HEK293T (cell line): ENCODE measurements at places on chromosomes 1 and 21.

DNA sequence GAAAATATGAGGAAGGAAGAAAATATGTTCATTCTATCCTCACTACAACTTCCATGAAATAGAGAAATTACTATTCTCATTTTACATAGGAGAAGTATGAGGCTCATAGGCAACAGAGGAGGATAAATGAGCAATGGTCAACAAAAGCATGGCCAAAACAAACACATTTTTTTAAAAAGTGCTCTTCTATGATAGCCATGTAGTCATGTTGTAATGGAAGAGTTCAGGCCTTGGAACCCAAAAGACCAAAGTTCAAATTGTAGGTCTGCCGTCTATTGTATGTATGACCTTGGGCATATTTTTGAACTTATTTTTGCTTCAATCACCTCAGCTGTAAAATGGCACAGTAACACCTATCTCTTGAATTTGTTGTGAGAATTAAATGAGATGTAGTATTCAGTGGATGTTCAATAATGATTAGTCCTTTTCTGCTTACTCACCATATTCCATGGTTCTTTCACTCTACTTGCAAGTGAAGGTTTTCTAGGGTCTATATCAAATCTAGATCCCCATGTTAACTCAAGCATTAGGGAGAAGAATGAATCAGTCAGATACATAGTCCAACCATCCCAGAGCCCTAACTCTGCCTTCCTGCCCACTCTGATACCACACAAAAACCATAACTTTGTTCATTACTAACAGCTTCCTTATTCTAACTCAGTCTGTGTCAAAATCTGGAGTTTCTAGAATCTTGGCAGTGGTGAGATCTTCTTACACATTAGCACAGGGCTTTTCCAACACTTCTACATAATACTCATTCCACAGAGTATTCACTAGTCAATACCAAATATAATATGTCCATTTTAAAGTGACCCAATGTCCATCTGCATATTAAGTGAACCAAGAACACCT is 353.2 kb downstream of the PLPP3 start:
- DNase-seq, result no peak

DNA sequence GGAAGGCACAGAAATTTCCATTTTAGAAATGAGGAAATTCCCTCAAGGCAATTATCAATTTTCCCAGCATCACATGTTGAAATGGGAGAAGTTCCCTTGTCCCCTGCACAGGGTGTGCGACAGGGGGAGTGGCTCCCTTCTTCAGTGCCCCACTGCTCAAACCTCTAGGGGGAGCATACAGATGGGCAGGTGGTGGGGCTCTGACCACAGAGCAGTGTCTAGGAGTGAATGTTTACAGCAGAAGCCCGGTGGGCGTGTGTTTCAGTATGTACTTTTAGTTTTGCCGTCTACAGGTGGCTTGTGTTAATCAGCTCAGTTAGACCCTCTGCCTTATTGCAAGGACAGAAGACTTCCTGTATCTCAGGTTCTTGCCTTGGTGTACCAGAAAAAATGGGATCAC is 493.7 kb upstream of the PLXNA2 start:
- no peak for DNase-seq

GRCh38 chr1:66354311-66355201 is 179.4 kb upstream of the SGIP1 start:
- DNase-seq, result no peak

- no peak for DNase-seq
Measured at GRCh38 chr1:37930246-37931101, 16.4 kb downstream of the INPP5B start.

GRCh38 chr1:168005529-168005928 is 68.7 kb upstream of the MPC2 start:
- no peak for DNase-seq

DNA sequence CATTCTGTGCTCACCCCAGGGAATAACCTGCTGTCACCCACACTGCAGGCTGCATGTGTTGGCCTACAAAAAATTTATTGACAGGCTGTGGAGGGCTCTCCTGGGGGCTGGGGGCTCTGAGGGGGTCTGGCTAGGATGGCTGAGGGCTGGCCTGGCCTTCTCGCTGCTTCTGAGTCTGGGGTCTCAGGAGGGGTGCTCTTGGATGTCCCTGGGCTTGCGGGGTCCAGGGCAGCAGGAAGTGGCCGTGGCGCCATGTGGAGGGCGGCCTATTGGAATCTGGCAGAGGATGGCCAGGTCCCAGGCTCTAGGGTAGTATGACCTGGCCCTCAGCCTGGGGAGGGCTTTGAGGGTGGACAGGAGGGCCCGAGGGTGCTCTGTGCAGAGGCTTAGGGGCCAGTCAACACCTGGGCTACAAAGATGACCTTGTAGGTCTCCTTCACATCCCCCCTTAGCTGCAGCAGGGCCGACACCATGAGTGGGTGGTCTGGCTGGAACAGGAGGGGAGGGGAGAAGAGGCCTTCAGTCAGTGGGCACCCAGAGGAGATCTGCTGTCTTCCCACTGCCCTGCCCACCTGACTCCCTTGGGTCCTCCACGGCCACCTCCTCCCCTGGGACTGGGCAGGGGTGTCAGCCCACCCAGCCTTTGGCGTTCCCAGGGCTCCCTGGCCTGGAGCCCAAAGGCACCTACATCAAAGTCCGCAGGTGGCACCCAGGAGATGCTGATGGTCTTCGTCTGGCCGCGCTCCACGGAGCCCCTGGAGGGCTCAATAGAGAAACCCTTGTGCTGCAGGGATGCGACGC is 3.0 kb upstream of the TMEM52 start:
- no peak for DNase-seq

GRCh38 chr1:92470216-92470615 is 16.5 kb downstream of the GFI1 start:
- DNase-seq, result no peak

- DNase-seq, result no peak
Measured at GRCh38 chr1:26535201-26535600, 5.6 kb downstream of the RPS6KA1 start.

DNA sequence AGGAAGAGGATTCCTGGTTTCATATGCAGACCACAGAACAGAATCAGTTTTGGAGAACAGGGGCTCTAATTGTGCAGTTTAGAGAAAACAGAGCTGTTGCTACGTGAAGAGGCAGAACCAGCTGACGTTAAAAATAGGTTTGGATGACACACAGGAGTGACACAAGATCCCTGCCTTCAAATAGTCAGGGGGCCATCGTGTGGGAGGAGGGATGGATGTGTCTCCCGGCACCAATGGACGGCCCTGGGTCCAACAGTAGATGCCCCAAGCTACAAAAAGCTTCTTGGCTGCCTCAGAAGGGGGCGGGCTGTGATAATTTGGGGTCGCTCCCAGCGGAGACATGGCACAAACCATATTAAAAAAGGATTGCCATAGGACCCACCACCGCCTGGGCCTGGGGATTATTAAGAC is 87.8 kb downstream of the MRPL37 start:
- no peak for DNase-seq

- DNase-seq, result no peak
Measured at GRCh38 chr1:98888869-98889268, 115.8 kb downstream of the PLPPR5 start.

- DNase-seq, result no peak
Measured at GRCh38 chr21:31526040-31526439, 133.5 kb upstream of the SOD1 start.

DNA sequence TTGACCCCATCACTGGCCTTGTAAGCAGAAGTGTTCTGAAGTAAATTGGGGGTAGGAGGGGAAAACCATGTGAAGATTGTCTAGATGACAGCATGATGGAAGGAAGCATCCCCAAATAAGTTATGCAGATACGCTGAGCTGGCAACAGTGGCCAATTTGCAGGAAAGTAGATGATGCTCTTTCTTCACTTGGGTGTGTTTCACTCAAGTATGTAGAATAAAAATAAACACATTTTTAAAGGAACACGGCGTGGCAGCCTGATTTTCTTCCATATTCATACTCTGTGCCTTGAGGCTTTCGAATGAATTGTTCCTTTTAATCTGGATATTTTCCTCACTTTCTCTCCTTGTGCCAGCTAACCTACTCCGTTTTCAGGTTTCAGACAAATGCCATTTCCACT is 295.5 kb upstream of the DPYD start:
- DNase-seq, result no peak

GRCh38 chr21:42258150-42258884 is 39.4 kb downstream of the ABCG1 start:
- DNase-seq, result peak; percentile 91

- no peak for DNase-seq
Measured at GRCh38 chr1:17742583-17742982, 12.6 kb upstream of the ACTL8 start.

DNA sequence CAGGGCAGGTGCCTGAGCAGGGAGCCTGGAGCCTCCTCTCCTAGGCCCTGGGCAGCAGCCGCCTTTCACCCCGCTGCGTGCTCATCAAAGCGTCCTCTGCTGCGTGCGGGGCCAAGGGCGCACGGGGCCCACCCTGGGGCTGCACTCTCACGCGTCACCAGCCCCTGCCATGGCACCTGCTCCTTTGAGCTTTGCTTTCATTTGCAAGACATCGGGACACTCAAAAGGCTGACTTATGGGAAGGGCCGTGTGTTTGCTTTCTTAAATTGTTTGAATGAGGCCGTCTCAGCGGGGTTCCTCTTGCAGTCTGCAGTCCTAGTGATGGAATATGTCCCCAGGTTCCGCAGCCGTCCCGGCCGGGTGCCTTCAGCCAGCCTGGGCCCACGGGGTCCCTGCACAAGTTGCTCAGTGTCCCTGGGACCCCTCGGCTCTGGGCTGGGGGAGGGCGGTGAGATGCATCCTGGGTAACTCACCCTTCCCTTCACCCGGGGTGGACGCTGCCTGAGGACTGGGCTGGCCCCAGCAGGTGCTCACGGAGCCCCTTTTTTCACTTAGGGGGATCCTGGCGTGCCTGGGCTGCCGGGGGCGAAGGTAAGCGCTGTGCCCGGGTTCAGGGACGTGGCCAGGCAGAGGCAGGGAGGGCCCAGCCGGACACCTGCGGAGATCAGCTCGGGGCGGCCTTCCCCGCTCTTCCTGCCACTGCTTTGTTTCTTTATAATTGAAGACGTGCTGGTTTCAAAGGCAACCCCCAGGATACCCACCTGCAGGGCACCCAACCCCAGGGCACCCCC is 53.1 kb downstream of the SLC19A1 start:
- DNase-seq, result peak; percentile 48

DNA sequence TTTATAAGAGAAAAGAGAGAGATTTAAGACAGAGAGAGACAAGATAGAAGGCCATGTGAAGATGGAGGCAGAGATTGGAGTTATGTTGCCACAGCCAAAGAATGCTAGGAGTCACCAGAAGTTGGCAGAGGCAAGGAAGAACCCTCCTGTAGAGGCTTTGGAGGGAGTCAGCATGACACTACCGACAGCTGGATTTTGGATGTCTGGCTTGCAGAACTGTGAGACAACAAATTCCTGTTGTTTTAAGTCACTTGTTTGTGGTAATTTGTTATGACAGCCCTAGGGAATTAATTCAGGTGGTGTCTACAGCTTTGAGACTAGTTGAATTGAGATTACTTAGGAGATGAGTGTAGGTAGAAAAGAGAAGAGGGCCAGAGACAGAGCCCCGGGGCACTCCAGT is 158.5 kb downstream of the DNM3 start:
- no peak for DNase-seq

GRCh38 chr1:151594143-151594625 is 17.7 kb upstream of the SNX27 start:
- DNase-seq, result peak; percentile 83

GRCh38 chr21:41801321-41802197 is 34.7 kb upstream of the RIPK4 start:
- no peak for DNase-seq

GRCh38 chr1:205477121-205477758 is 21.4 kb upstream of the BLACAT1 start:
- no peak for DNase-seq

GRCh38 chr1:188325211-188325610 is 1496.5 kb downstream of the PLA2G4A start:
- DNase-seq, result no peak

DNA sequence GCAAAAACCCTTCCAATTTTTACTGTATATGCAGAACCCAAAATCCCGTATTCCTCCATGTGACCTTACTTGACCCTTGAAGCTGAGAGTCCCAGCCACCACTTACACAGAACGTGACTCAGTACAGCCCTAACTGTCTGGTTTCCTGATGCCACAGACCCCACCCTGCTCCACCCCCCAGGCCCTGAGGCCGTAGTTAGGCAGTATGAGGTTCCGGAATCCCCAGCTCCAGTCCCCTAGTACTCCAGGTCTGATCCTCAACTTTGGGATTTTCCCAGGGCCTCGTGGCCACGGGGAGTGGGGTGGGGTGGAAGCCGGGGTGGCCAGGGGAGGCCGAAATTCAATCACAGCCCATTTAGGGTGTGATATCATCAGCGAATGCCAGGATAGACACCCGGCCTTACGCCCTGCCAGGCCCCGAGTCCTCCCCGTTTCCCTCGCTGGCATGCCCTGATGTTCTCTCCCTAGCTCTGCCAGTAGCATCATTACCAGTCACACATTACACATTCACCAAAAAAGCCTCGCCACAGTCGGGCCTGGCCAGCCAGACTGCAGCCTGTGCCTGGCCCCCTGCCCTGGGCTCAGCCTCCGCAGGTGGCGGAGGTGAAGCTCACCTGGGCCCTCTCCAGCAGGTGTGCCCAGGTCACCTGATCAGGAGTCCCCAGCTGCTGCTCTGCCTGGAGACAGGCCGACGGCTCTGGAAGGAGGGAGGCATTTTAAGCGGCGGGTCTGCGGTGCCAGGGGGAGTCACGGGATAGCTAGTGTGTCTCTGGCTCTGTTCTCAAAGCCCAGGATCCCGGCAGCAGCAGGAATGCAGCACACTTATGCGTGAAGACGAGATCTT is 70.8 kb downstream of the SCCPDH start:
- DNase-seq, result no peak

DNA sequence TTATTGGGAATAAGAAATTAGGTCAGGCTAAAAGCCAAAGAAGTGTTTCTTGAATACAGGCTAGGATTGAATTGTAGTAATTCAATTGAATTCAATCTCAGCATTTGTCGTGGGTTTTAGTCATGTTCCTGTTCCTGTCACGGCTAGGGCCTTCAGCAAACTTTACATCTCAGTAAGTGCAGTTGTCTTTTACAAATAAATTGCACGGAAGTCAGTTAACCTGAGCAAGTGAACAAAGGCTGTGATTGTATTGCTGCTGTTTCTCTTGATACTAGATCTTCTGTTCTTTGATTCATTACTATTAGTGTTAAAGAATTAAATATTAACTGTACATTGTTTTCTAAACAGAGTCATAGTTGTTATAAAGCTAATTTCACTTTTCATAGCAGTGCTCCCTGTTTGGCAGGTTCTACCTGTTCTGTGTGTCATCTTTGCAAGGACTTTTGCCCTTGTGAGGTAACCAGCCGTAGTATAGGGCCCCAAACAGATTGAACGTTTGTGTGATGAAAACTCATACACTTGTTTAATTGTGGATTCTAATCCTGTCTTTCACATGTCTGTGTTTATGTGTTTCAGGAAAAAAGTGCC is 164.4 kb downstream of the EDEM3 start:
- DNase-seq, result no peak

DNA sequence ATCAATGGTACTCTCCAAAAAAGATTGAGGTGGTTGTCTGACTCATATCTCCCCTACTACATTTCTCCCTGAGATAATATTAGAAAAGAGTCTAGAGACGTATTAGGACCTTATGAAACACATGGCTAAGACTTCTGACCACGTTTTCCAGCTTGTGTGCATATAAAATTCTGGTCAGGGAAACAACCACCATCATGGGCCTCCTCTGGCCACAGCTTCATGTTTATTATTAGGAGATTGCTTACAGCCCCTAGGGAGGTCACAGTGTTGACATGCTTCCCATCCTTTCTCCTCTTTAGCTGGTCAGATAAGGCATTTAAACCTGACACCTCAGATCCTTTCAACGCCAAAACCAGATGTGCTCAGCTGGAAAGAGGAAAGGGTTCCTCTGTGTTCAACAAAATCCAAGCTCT is 620.2 kb downstream of the PLPP3 start:
- DNase-seq, result no peak
